ENCODE measurements at places on chromosomes 6 and 20. TPM values are rescaled to one million over a fixed set of nuclear protein-coding genes. Genes with fewer than 3 reads are reported as not detected.

Gene HSP90AB1
- 2,400 TPM for total RNA-seq

DNA sequence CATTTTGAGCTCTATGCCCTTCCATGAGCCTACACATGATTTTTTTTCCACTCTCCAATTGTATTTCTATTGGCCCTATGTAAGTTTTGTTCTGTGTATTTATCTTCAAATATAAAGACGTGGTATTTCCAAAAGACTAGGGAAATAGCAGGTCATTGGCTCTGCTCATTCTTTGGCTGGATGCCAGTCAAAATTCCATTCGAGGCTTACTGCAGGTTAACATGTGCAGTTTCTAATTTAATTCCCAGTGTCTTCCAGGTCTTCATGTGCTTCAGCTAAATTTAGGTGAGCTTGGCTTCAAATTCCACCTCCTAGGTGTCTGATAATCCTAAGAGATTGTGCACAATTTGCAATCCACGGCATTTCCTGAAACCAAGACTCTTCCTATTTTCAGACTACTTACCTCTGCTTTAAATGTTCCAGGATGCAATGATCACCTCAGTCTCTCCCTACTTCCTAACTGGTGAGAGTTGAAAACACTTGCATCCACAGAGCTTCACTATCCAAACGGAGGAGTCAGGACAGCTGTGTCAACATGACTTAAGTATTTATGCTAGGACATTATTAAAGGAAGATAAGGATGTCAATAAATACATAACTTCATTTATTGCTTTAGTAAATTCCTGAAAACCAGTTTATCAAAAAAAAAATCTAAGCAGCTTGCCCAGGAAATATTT, 236.1 kb downstream of the COL12A1 start:
- no peaks in the 10 kb centered on the region for H3K27me3 ChIP-seq
- DNase-seq: no peak
- no peaks in the 10 kb centered on the region for H3K4me1 ChIP-seq
- no peaks in the 10 kb centered on the region for H3K36me3 ChIP-seq
- H3K4me3 ChIP-seq: no peak overlapping the region

- no peaks in the 10 kb centered on the region for H3K27me3 ChIP-seq
- no peak for DNase-seq
- no peak overlapping the region for H3K4me3 ChIP-seq
- no peak overlapping the region for H3K27ac ChIP-seq
- H3K4me1 ChIP-seq: no peaks in the 10 kb centered on the region
Measured at GRCh38 chr6:46105568-46105967, 24.2 kb upstream of the ENPP4 start.

GRCh38 chr6:44715188-44715587, 327.7 kb downstream of the CDC5L start:
- H3K4me1 ChIP-seq: no peaks in the 10 kb centered on the region
- no peak overlapping the region for H3K4me3 ChIP-seq
- no peaks in the 10 kb centered on the region for H3K36me3 ChIP-seq
- DNase-seq: no peak

GRCh38 chr6:21501815-21502214, 91.7 kb upstream of the SOX4 start:
- DNase-seq: no peak
- H3K4me3 ChIP-seq: no peak overlapping the region
- H3K27ac ChIP-seq: no peak overlapping the region
- H3K4me1 ChIP-seq: no peaks in the 10 kb centered on the region
- no peaks in the 10 kb centered on the region for H3K27me3 ChIP-seq
- no peaks in the 10 kb centered on the region for H3K36me3 ChIP-seq

GRCh38 chr6:13927203-13927602, 2.5 kb downstream of the RNF182 start:
- H3K4me1 ChIP-seq: peaks cover 8% of the 10 kb centered on the region
- H3K27ac ChIP-seq: no peak overlapping the region
- no peaks in the 10 kb centered on the region for H3K36me3 ChIP-seq
- H3K27me3 ChIP-seq: peaks cover 40% of the 10 kb centered on the region

Gene PCIF1
- 34.1 TPM for total RNA-seq

DNA sequence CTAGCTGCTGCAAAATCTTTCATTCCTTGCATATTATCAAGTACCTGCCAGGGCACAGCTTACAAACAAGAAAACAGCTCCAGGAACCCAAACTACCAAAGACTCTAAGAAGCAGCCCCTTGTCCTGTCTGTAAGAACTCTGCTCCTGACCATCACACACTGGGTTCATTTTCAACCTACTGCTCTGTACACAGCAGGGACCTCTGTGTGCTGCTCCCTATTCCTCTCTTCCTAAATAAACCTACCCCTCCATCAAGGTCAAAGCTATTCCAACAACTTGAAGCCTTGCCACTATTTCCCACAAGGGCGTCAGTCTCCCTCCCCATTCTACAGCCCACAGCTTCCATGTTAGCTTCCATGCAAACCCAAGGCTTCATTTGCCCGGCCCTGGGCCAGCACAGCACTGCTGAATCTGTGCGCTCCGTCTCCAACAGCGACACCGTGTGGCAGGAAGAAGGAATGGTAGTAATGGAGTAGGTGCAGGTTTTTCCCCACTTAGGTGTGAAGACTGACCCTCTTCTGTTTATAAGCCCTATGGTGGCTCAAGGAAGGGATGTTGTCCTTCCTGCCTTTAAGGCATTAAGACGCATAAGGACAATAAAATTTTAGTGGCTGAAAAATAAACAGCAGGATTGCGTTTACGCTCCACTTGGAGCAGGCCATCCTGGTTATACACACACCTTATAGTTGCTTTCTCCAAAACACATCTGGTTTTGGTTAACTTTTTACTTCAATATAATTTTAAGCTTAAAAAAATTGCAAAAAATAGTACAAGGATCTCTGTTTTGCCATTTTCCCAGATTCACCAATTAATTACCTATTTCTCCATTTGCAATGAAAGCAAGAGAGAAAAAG, 115.2 kb upstream of the NXT1 start:
- no peaks in the 10 kb centered on the region for H3K36me3 ChIP-seq
- DNase-seq: no peak
- no peaks in the 10 kb centered on the region for H3K4me1 ChIP-seq
- H3K27ac ChIP-seq: no peak overlapping the region

Gene AKIRIN2
- total RNA-seq: 49.3 TPM

- H3K4me3 ChIP-seq: no peak overlapping the region
- H3K27me3 ChIP-seq: peaks cover 3% of the 10 kb centered on the region
- no peaks in the 10 kb centered on the region for H3K4me1 ChIP-seq
- H3K36me3 ChIP-seq: no peaks in the 10 kb centered on the region
Measured at GRCh38 chr20:18272451-18272850, 15.9 kb upstream of the ZNF133 start.

DNA sequence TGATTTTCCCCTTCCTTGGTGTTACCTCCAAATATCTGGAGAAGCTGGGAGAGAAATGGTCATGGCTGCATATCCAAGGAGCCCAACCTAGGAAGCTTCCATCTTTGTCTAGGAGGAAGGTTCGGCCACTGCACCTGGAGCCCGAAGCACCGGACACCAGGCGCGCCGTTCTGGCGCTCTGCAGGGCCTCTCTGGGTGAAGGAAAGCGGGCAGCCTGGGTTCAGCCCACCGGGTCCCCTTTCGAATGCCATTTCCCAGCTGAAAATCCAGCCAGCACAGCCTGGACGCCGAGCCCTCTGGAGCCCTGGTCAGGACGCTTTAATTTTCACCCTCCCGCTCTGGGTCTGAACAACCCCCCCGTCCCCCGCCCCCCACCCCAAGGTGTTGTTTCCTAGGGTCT, 1.2 kb downstream of the LINC00237 start:
- no peak overlapping the region for H3K27ac ChIP-seq
- peaks cover 86% of the 10 kb centered on the region for H3K27me3 ChIP-seq
- peaks cover 36% of the 10 kb centered on the region for H3K4me1 ChIP-seq
- DNase-seq: no peak

- H3K36me3 ChIP-seq: no peaks in the 10 kb centered on the region
- no peaks in the 10 kb centered on the region for H3K27me3 ChIP-seq
- H3K4me3 ChIP-seq: no peak overlapping the region
- no peak for DNase-seq
- H3K27ac ChIP-seq: no peak overlapping the region
- H3K4me1 ChIP-seq: no peaks in the 10 kb centered on the region
Measured at GRCh38 chr6:67594366-67594765, 1040.7 kb upstream of the ADGRB3 start.

DNA sequence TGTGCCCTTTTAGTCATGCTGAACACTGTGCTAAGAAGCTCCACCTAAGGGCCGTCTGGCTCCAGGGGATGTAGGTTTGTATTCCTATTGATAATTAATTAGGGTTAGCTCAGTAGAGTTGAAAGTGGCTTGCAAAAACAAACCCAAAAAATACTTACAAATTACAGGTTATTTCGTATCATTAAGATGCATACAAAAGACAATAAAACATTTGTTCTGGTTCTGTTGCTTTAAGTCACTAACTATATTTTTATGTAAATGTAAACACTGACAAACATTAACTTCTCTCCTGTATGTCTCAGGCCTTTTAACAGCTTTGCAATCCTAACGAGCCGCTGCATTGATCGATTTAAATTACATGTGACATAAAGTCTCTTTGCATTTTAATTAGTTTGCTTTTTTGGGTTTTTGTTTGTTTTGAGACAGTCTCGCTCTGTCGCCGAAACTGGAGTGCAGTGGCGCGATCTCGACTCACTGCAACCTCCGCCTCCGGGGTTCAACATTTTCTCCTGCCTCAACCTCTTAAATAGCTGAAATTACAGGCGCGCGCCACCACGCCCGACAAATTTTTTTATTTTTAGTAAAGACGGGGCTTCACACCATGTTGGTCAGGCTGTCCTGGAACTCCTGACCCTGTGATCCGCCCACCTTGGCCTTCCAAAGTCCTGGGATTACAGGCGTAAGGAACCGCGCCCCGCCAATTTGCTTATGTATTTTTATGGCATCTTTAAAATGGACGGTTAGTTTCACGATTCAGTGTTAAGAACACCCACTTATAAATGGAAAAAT, 110.9 kb downstream of the HFE start:
- peak; percentile 60 for DNase-seq
- H3K4me3 ChIP-seq: peak overlapping the region; percentile 84
- H3K27me3 ChIP-seq: no peaks in the 10 kb centered on the region
- peaks cover 17% of the 10 kb centered on the region for H3K4me1 ChIP-seq
- no peaks in the 10 kb centered on the region for H3K36me3 ChIP-seq

DNA sequence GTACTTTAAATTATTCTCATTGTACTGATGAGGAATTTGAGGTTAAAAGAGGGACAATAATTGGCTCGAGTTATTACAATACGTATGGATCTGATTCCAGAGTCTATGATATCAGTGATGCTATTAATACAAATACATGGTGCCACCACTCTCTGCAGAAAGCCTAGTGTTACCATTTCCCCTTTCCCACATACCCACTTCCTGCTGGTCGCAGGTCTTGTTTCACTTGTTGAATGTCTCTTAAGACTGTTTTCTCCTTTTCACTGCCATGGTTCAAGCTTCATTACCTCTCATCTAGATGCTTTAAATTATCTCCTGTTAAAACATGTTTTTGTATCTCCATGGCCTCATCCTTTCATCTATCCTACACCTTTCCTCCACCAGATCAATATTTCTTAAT, 62.0 kb downstream of the FHL5 start:
- H3K36me3 ChIP-seq: no peaks in the 10 kb centered on the region
- no peaks in the 10 kb centered on the region for H3K27me3 ChIP-seq
- no peaks in the 10 kb centered on the region for H3K4me1 ChIP-seq
- H3K4me3 ChIP-seq: no peak overlapping the region

GRCh38 chr20:40786336-40786735, 97.3 kb upstream of the MAFB start:
- DNase-seq: no peak
- H3K27ac ChIP-seq: no peak overlapping the region
- H3K4me1 ChIP-seq: no peaks in the 10 kb centered on the region
- peaks cover 4% of the 10 kb centered on the region for H3K27me3 ChIP-seq
- H3K36me3 ChIP-seq: no peaks in the 10 kb centered on the region

GRCh38 chr20:32674362-32674789, 635 bp upstream of the C20orf203 start:
- H3K27ac ChIP-seq: no peak overlapping the region
- H3K4me1 ChIP-seq: peaks cover 28% of the 10 kb centered on the region
- H3K27me3 ChIP-seq: no peaks in the 10 kb centered on the region
- H3K4me3 ChIP-seq: no peak overlapping the region
- no peaks in the 10 kb centered on the region for H3K36me3 ChIP-seq

DNA sequence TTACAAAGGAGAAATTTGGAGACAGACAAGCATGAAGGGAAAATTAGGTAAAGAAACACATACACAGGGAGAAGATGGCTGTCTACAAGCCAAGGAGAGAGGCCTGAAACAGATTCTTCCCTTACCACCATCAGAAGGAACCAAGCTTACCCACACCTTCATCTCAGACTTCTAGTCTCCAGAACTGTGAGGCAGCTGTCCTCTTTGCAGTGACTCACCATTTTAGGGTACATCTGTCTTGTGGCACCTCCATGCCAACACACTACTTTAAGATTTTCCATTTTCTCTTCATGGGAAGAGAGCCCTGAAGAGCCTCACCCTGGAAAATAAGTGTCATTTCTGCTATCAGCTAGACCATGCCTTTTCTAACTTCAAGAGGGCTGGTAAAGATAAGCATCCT, 369.3 kb downstream of the FRK start:
- H3K36me3 ChIP-seq: no peaks in the 10 kb centered on the region
- no peak overlapping the region for H3K4me3 ChIP-seq
- DNase-seq: no peak
- H3K27ac ChIP-seq: no peak overlapping the region
- H3K4me1 ChIP-seq: no peaks in the 10 kb centered on the region

GRCh38 chr6:137353346-137353745, 134.2 kb upstream of the IFNGR1 start:
- H3K27me3 ChIP-seq: no peaks in the 10 kb centered on the region
- H3K4me1 ChIP-seq: peaks cover 15% of the 10 kb centered on the region
- no peaks in the 10 kb centered on the region for H3K36me3 ChIP-seq
- no peak for DNase-seq

Gene EYA2
- not detected for total RNA-seq

- H3K4me3 ChIP-seq: no peak overlapping the region
- H3K27ac ChIP-seq: no peak overlapping the region
- H3K4me1 ChIP-seq: no peaks in the 10 kb centered on the region
- no peaks in the 10 kb centered on the region for H3K27me3 ChIP-seq
- H3K36me3 ChIP-seq: no peaks in the 10 kb centered on the region
Measured at GRCh38 chr6:1502041-1502440, 107.7 kb upstream of the FOXC1 start.

DNA sequence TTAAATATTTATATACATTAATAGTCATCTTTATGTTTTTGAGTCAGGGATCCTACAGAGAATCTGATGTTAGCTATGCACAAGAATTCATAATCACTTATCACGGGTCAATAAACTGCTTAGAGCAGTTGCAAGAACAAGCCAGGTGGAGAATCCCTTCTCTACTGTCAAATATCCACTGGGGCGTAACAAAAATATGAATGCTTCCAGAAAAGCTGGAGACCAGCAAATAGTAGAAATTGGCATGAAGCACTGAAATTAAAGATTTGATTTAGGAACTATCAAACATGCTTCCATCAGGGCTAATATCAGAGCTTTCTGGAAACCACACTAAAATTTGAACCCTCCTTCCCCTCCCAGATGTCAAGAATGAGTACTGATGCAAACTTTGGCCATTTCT, 37.3 kb downstream of the ADGRG6 start:
- H3K27me3 ChIP-seq: no peaks in the 10 kb centered on the region
- DNase-seq: no peak
- no peaks in the 10 kb centered on the region for H3K36me3 ChIP-seq
- H3K4me3 ChIP-seq: no peak overlapping the region
- no peaks in the 10 kb centered on the region for H3K4me1 ChIP-seq

- no peak for DNase-seq
- peak overlapping the region; percentile 93 for H3K27ac ChIP-seq
- H3K4me1 ChIP-seq: peaks cover 53% of the 10 kb centered on the region
- H3K27me3 ChIP-seq: no peaks in the 10 kb centered on the region
- H3K4me3 ChIP-seq: peak overlapping the region; percentile 82
Measured at GRCh38 chr6:158643836-158644230, 710 bp downstream of the DYNLT1 start.

Measured in CD8-positive, alpha-beta memory T cell (primary cell).